ENCODE measurements at places on chromosomes 6 and 20.

- DNase-seq: peak; percentile 23
These were observed 155.2 kb downstream of the SCML4 start for GRCh38 chr6:107668743-107669474.

- DNase-seq: no peak
These were observed 18.6 kb upstream of the CST3 start for GRCh38 chr20:23656372-23656771.

DNA sequence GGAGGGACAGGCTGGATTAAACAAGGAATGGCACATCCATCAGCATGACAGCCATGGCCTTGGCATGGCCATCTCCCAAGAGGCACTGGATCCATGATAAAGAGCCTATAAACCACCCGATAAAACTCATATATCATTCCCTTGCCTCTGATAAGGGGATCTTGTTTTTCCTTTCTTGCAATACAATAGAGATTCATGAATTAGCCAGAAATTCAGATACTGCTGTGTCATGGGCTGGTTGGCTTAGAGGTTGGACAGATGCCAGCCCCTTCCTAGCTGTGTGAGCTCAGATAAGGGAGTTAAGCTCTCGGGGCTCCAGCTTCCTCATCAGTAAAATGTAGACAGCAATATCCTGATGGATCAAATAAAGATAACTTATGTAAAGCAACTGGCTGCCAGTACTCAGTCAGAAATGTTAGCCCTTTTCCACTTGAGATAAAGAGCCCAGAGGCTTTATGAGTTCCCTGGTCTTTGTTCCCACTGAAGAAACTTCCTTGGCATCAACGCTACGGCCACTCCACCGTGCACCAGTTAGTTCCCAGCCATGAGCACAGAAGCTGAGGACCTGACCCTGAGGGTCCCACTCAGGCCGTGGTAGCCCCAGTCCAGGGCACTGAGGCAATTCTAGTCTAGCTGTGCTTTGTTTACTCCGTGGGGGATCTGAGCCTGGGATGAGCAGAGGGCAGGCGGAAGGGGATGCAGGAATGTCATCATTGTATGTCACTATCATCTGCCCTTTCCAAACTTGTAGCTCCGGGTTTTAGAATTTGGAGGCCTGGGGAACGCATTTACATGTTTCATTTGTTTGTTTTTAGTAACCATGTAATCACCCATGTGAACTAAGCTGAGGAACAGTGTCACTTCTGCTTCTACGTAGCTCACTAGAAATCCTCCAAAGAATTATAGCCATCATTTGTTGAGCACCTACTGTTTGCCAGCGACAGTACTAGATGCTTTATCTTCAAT lies 67.2 kb upstream of the TBC1D7 start:
- DNase-seq: no peak

- no peak for DNase-seq
These were observed 19.1 kb upstream of the HLA-DQB1 start for GRCh38 chr6:32685603-32686002.

- DNase-seq: no peak
These were observed 15.0 kb downstream of the BTN2A1 start for GRCh38 chr6:26472549-26473290.

DNA sequence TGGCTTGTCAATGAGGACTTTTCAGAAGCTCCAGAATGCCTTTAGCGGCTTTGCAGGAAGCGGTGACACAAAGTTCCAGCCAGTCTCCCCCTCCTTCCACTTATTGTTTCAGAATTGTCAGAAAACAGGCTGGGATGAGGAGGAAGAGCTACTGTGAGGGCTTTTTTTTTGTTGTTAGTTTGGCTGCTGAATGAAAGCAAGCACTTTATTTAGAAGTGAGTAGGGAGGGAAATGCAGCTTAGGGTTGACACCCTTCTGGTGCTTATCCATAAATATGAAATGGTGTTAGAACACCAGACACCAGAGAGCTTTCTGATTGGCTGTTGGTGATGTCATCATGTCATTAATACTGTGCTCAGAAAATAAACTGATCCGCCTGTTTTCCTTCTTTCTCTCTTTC lies 251.5 kb downstream of the SOX4 start:
- DNase-seq: no peak

DNA sequence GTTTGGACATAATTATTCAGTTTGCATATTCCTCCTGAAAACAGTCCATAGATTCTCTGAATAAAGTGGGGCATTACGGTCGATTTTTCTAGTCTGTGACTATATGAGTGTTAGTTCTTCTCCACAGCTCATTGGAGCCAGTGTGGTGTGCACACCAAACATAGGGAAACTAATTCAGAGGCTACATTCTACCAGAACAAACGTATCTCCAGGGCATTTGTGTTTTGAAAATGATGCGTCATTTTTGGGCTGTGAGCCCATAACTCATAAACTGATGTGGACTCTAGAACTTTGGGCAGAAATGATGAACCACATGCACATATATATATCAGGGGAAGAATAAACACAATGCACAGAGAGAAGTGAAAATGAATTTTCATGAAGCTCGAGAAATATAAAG lies 41.8 kb downstream of the C6orf58 start:
- DNase-seq: no peak

- no peak for DNase-seq
These were observed 402.5 kb upstream of the FKBP1C start for GRCh38 chr6:62808565-62809293.

DNA sequence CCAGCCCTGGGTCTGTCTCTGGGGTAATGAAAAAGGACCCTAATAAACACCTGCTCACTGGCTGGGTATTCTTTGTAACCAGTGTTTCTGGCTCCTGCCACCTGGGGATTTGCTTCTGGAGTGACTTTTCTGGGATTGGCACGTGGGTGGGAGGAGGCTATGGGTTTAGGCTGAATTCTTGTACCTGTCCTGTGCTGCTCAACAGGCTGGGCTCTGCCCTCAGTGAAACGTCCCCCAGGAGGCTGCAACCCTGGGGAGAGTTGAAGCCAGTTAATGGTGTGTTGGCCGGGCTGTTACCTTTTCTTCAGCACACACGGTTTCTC lies 6.8 kb downstream of the NPBWR2 start:
- DNase-seq: no peak

DNA sequence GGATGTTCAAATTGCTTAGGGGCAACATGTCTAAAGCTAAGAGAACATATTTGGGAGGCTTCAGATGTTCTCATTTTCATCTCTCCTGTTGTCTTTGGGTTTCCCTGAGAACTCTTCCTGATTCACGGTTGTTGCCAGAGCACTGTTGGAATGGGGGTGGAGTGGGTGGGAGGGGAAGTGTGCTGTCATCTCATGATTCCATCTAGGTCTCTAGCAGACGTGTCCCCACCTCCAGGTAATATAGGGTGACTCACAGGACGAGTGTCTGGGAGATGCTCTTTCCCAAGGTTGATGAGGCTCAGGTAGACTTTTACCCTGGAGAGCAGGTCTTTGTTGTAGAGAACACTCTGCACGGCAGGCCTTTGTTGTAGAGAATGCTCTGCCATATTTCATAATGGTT lies 636.9 kb downstream of the QKI start:
- DNase-seq: no peak

GRCh38 chr6:117927866-117928265 lies 20.8 kb downstream of the SLC35F1 start:
- no peak for DNase-seq

DNA sequence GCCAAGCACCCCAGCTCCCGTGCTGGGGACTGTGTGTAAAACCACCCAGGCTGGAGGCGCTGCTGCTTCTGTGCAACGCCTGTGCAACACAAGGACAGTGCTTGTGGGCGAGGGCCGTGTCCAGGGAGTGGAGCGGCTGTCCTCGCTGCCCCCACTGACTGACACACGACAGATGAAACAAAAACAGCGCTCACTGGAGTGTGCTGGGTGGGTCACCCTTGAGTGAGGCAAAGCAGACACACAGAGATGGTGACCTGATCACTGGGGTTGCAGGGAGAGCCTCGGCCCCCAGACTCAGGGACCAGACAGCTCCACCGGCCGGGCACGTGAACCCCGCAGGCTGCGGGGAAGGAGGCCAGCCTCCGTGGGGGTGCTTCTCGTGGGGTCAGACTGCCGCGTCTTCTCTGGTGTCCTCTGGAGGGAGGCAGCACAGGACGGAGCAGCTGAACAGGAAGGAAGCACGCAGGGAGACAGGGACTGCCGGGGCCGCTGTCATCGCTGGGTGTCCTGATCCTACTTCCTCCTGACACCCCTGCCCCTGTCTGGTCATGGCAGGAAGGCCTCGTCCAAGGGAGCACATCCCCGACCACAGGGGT lies 75.9 kb upstream of the CST7 start:
- no peak for DNase-seq

DNA sequence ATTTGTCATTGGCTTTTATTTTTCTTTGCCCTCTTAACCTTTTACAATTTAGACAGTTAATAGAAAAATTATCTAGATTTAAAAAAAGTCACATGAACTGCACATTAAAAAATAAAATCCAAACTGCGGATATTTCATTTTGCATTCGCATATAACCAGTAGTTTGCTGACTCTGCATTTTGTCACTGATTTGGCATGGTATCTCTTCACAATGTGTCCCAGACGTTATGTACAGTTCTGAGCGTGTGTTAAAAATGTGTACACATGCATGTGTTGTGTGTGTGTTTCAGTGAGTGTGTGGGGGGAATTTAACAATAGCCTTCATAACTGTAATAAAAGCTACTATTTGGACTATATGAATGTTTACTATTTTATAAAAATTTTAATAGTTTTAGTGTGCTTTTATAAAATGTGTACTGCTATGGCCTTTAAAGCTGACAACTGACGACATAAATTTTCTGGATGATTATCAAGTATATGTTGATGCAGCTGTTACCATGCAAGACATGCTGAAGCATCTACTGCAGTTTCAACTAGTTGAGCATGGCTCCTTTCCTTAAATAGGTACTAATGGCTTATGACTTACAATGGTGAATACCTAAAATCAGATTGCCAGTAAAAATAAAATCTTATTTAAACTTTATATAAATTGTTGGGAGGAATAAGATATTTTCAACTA lies 67.7 kb downstream of the HMGCLL1 start:
- DNase-seq: no peak

GRCh38 chr6:135006386-135006914 lies 48.2 kb downstream of the HBS1L start:
- no peak for DNase-seq

- no peak for DNase-seq
These were observed 379.9 kb upstream of the EPHA7 start for GRCh38 chr6:93799226-93799625.

- no peak for DNase-seq
These were observed 52.3 kb downstream of the SLC22A3 start for GRCh38 chr6:160400446-160400845.

DNA sequence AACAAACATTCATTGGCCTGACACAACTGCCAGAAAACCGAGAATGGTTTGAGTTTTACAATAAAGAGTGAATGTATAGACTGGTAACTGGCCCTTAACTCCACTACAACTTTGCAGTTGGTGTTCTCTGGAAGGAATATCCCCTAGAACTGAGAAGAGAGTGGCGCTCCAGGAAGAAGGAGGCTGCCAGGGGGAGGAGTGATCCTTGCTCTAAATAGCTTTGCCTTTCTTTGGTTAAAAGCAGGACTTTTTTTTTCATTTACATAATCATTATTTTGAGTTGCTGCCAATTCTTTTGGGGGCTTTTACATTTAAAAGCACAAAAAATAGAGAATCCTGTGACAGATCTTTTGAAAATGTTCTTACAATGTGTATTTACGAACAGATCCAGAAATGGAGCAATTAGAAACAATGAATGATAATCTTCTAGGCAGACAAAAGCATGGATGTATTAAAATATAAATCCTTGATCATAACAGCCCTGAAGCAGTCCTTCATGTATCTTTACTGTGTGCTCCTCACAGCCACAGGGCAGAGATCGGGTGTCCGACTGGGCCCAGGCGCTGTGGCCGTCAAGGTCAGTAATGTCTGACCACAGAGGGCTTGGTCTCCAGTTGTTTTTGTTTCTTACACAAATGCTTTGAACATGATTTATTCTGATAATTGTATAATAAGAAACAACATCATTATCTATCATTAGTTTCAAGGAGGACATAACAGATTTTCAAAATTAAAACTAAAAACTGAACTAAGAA lies 612.2 kb downstream of the HDGFL1 start:
- DNase-seq: no peak

GRCh38 chr6:81769824-81770223 lies 17.3 kb upstream of the TENT5A start:
- no peak for DNase-seq

DNA sequence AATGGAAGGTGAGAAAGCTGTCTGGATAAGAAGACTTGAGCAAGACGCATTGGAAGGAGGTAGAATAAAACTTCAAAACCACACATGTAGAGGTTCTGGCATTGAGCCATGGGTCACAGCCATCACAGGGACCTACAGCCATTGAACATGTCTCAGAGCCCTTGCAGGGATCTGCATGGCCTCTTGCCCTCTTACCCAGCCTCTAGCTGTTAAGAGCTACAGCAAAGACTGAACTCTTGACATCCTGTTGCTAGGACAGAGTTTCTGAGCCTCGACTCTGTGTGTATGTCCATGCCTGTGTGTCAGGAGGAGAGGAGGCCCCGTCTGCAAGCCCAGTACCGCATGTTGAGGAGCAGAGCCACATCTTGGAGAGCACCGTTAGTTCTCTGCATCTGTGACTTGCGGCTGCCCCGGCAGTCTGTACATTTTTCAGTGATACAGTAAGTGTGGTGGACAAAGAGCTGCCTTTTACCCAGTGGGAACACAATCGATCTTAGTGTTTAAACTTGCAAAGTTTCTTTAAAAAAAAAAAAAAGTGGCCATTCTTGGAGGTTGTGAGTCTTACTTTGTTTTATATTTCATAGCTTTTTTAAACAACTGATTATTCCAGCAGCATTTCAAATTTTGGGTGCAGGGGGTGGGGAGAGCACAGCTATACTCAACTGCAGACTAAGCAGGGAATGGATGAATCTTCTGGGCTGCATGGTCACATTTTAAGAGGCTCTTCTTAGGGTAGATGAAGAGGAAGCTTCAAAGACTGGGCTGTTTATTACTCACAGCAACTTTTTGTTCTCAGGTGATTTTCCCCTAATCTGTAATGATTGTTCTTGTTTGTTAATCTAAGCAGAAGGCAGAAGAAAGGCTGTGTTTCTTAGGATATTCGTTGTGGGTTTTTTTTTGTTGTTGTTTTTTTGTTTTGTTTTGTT lies 88.5 kb downstream of the TBC1D7 start:
- DNase-seq: no peak

DNA sequence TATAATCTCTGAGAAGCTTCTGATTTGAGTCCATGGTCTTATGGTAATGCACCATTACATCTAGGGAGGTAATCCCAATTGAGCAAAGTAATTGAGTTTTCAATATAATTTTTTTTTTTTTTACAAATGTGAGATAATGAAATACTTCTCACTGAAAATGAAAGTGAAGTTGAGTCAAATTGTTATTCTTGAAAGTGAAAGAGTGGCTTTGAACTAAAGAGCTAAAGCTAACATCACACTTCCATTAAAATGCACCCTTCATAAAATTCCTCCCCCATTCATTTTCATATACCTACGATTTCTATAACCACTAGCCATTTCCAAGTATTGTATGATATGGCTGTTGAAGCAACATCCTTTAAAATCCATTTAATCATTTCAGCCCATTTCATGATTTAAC lies 149.1 kb upstream of the IMPG1 start:
- DNase-seq: no peak

GRCh38 chr6:73152966-73153757 lies 72.1 kb downstream of the KHDC1L start:
- no peak for DNase-seq

All from stimulated activated CD4-positive, alpha-beta T cell treated with anti-CD3 and anti-CD28 coated beads, Interleukin-1b, Interleukin-23, amount 100 ng/mL, for 48 hours (primary cell).